ENCODE measurements at places on chromosomes 2 and 18. TPM values are rescaled to one million over a fixed set of nuclear protein-coding genes. Genes with fewer than 3 reads are reported as not detected.

The FAM210A gene
- 17.1 TPM for total RNA-seq

The PRSS56 gene
- 0.09 TPM for total RNA-seq

- no peaks in the 10 kb centered on the region for H3K27me3 ChIP-seq
- no peak overlapping the region for H3K27ac ChIP-seq
- peaks cover 1% of the 10 kb centered on the region for H3K36me3 ChIP-seq
- peaks cover 30% of the 10 kb centered on the region for H3K4me1 ChIP-seq
- no peak for DNase-seq
Measured at GRCh38 chr18:22924589-22924988, 8.5 kb upstream of the RBBP8 start.

The DOCK10 gene
- 3.3 TPM for total RNA-seq

DNA sequence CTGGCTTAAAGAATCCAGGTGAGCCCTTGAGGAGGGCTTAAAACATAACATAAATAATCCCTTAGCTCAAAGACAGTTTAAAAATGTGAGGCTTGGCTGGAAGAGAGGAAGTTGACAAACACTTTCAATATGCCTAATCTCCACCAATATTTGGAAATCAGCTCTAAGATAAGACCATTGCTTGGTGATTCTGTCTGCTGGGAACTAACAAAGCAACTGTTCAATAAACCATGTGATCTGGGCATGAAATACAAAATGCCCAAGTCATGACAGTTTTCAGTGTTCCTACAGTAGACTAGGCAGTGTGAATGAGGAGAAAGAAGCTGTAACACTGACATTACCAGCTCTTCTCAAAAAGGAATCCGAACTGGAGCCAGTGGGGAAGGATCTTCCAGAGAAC lies 10.7 kb downstream of the MFF start:
- no peak overlapping the region for H3K27ac ChIP-seq
- DNase-seq: no peak

The CAPN14 gene
- total RNA-seq: 0.47 TPM

The BOLL gene
- not detected for total RNA-seq

DNA sequence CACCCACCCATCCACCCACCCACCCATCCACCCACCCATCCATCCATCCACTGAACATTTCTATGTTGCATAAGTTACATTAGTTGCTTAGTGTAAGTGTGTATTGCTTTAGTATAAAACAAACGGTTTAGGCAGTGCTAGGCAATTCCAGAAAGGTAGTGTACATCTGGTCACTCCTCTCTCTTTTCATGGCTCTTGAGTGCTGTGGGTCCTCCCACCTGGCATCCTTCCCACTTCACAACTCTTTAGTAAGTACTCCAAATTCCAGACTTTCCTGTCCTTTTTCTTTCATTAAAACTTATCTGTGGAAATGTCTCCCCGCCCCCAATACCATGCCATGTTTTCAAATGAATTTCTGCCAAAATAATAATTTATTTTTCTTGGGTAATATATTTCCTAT lies 122.5 kb downstream of the PLEKHM3 start:
- H3K27me3 ChIP-seq: no peaks in the 10 kb centered on the region
- H3K27ac ChIP-seq: no peak overlapping the region
- H3K36me3 ChIP-seq: peaks cover 9% of the 10 kb centered on the region
- H3K4me1 ChIP-seq: peaks cover 3% of the 10 kb centered on the region

The GPBAR1 gene
- 0.55 TPM for total RNA-seq

GRCh38 chr18:49258938-49259337 lies 201.5 kb downstream of the DYM start:
- H3K36me3 ChIP-seq: peaks cover 39% of the 10 kb centered on the region
- no peak overlapping the region for H3K4me3 ChIP-seq
- no peak overlapping the region for H3K27ac ChIP-seq

The CYP26B1 gene
- total RNA-seq: 1,322 TPM

DNA sequence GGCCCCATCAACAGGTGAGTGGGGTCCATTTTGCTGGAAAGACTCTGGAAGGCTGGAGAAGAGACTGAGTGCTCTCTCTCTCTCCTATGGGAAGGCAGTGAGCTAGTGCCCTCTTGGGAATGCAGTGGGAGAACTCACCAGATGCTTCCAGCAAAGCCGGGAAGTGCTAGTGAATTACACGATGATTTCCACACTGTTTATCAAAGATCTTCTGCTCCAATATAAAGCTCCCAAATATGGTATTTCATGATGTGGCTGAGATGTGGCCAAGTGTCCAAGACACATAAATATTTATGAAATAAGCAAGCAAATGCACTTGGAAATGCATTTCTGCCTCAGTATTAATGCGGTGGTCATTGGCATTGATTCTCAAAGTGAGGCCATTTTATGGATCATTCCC lies 135.9 kb downstream of the VAPA start:
- no peak overlapping the region for H3K27ac ChIP-seq
- no peak overlapping the region for H3K4me3 ChIP-seq
- DNase-seq: no peak
- H3K36me3 ChIP-seq: no peaks in the 10 kb centered on the region
- H3K27me3 ChIP-seq: no peaks in the 10 kb centered on the region

The PARD3B gene
- 20.4 TPM for total RNA-seq

The POTEI gene
- 7.0 TPM for total RNA-seq

- no peaks in the 10 kb centered on the region for H3K36me3 ChIP-seq
- H3K27me3 ChIP-seq: no peaks in the 10 kb centered on the region
- H3K4me1 ChIP-seq: peaks cover 74% of the 10 kb centered on the region
Measured at GRCh38 chr2:36357847-36358659, 2.5 kb downstream of the CRIM1 start.

All from mesothelial cell of epicardium (in vitro differentiated cells).